ENCODE measurements at places on chromosomes 1 and 21. TPM values are rescaled to one million over a fixed set of nuclear protein-coding genes. Genes with fewer than 3 reads are reported as not detected.

DNA sequence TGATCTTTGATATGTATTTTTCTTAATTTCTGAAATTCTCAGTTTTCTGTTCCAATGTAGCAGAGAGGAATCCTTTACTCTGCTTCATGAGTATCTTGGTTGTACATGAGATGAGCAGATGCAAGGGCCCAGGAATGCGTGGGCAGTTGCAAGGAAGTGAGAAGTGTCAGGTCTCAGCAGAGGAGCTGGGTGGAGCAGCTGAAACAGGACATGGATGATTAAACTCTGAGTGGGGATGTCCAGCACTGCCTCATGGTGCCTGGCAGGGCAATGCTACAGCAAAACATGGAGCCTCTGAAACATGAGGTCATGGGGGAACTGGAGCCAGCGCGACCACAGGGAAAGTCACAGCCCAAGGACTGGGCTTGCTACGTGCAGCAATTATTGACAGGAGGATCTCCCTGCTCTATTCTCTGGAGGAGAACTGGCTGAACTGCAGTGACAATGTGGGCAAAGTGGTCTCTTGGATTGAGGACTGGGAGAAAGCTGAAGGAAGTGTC is 48.4 kb downstream of the COLGALT2 start:
- no peaks in the 10 kb centered on the region for H3K4me1 ChIP-seq
- H3K27me3 ChIP-seq: no peaks in the 10 kb centered on the region
- no peaks in the 10 kb centered on the region for H3K36me3 ChIP-seq
- no peak overlapping the region for H3K27ac ChIP-seq

DNA sequence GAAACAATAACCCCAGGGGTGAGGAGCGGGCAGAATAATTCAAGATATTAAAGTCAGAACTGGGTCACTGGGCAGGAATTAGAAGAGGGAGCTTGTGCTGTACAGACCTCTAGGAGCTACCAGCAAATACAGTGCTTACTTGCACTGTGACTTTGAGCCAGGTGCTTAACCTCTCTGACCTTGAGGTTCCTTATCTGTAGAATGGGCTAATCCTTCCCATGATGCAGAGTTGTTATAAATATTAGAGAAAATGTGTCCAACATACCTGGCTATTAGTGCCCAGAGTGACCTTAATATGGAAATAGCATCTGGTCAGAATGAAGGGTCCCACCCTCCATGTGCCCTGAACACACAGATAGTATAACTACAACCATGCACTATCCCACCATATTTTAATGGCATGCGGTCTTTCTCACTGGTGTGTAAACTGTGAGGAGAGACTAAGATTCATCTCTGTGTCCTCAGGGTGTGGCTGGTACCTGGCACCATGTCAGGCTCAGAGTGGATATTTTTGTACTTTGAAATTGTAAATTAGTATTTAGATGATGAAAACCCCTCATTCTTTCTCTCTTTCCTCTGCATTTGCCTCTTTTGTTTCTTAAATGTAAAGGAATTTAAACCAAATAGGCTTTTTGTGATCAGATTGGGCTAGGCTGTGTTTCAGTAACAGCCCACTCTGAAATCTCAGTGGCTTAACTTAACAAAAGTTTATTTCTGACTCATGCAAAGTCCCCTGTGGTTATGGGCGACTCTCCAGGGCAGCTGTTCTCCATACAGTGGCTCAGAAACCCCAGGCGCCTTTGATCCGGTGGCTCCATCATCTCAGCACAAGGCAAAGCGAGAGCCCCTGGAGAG is 60.0 kb upstream of the ROR1 start:
- H3K4me1 ChIP-seq: no peaks in the 10 kb centered on the region
- no peak overlapping the region for H3K27ac ChIP-seq
- H3K4me3 ChIP-seq: no peak overlapping the region
- H3K36me3 ChIP-seq: no peaks in the 10 kb centered on the region

GRCh38 chr1:161913482-161914140 is 110.1 kb downstream of the OLFML2B start:
- no peaks in the 10 kb centered on the region for H3K27me3 ChIP-seq
- H3K27ac ChIP-seq: no peak overlapping the region
- no peak overlapping the region for H3K4me3 ChIP-seq
- DNase-seq: no peak
- H3K36me3 ChIP-seq: no peaks in the 10 kb centered on the region
- no peaks in the 10 kb centered on the region for H3K4me1 ChIP-seq

Gene F3
- 61.9 TPM for total RNA-seq

- H3K27ac ChIP-seq: no peak overlapping the region
- no peaks in the 10 kb centered on the region for H3K36me3 ChIP-seq
- no peaks in the 10 kb centered on the region for H3K27me3 ChIP-seq
- no peaks in the 10 kb centered on the region for H3K4me1 ChIP-seq
- DNase-seq: no peak
Observed at GRCh38 chr1:241045659-241046058, 311.3 kb downstream of the RGS7 start.

DNA sequence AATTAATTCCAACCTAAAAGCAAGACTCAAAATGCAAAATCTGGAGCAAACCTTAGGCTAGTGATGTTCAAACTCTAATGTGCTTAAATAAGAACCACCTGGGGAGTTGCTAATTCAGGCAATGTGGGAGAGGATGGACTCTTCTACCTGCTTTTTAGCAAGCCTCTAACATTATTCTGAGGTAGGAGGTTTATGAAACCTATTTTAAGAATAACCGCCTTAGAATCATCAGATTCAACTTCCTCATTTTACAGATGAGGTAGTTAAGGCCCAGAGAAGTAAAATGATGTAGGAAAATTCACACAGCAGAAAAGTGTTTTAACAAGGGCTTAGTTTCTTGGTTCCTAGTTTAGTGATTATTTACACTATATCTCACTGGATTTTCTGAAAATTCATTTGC is 8.6 kb upstream of the NTNG1 start:
- H3K4me3 ChIP-seq: no peak overlapping the region
- no peaks in the 10 kb centered on the region for H3K4me1 ChIP-seq
- H3K27ac ChIP-seq: no peak overlapping the region
- H3K27me3 ChIP-seq: no peaks in the 10 kb centered on the region
- no peaks in the 10 kb centered on the region for H3K36me3 ChIP-seq

- DNase-seq: no peak
- H3K27ac ChIP-seq: no peak overlapping the region
- H3K36me3 ChIP-seq: no peaks in the 10 kb centered on the region
- H3K27me3 ChIP-seq: no peaks in the 10 kb centered on the region
Observed at GRCh38 chr1:28656335-28656734, 7.9 kb downstream of the RNU11 start.
